Cardiac septum (tissue), 1 donor: ENCODE measurements at places on chromosomes 6 and 20. TPM values are rescaled to one million over a fixed set of nuclear protein-coding genes. Genes with fewer than 3 reads are reported as not detected.

DNA sequence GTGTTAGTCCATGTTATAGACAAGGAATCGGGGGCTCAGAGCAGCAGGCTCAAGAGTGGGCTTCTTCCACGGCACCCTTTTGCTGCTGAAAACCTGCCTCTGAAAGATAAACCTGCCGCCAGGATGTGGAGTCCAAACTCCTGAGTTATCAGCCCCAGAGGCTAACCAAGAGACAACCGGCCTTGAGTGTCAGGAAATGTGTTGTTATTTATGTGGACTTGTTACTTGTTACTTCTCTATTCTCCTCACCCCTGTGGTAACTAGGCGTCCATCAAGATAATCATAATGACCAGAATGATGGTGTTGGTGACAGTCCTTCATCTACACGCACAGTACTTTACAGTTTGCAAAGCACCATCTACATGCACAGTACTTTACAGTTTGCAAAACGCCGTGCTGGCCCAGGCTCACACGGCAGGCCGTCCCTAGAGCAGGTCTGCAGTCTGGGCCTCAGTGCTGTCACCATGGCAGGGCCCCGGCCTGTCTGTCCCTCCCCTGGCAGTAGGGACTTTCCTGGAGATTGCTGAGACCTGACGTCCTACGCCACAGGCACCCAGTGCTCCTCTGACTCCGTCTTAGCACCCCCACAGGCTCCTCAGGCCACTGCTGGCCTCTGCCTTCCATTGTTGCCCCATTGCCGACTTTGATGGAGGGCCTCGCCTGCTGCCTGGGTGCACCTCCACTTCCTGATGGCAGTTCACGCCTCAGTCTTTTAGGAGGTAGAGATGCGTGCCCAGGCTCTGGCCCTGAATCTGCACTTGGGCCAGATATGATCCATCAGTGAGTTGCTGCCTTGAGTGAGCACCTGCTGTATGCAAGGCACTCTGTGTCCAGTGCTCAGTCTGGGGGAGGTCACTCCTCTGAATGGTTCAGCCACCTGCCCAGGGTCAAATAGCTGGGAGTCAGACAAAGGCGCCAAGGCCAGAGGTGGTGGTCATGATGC is 9.1 kb upstream of the BPIFB4 start:
- no peak for DNase-seq

GRCh38 chr6:33826537-33826936 is 22.7 kb upstream of the MLN start:
- no peak for DNase-seq

- no peak for DNase-seq
Observed at GRCh38 chr6:167046861-167047495, 47.8 kb downstream of the CEP43 start.

The KIF13A gene
- 145 TPM for total RNA-seq

- DNase-seq: no peak
Observed at GRCh38 chr6:165913676-165914570, 250.9 kb upstream of the PDE10A start.

GRCh38 chr6:40807484-40807883 is 220.3 kb upstream of the LRFN2 start:
- DNase-seq: no peak

DNA sequence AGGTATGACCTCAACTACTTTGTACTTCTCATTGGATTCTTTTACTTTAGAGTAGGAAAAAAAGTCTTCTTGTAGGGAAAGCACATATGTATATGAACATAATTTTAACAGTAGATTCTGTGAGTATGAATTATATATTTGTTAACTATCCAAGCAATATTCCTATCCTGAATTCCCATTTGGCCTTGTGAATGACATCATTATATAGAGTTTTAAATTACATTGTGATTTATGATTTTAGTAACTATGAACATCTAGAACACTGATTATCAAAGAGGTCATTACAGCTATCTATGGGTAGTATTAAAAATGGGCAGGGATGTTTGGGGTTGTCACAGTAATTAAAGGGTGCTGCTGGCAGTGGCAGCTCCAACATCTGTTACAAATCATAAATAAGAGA is 163.9 kb upstream of the TFAP2D start:
- no peak for DNase-seq

The OR12D3 gene
- not detected for total RNA-seq

DNA sequence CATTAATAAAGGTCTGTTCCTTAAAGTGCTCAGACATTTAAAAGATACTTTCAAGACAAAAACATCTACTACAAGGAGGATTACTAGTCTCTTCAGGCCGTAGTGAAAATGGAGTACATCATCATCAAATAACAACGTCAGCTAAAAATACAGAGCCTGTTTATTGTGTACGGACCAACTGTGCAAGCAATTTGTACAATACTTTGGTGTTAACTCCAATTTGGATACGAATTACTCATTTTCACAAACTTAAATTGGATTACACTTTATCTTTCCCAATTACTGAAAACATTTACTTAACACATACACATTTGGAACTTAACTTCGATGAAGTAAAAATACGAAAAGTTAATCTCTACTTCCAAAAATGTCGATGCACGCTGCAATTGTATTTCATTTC is 802 bp downstream of the CYP39A1 start:
- no peak for DNase-seq

The SLC9A8 gene
- 7.2 TPM for total RNA-seq

The SLC17A2 gene
- total RNA-seq: not detected

GRCh38 chr20:45344168-45344860 is 3.9 kb downstream of the SDC4 start:
- no peak for DNase-seq

- DNase-seq: no peak
Observed at GRCh38 chr6:146974351-146974750, 229.9 kb upstream of the STXBP5 start.

DNA sequence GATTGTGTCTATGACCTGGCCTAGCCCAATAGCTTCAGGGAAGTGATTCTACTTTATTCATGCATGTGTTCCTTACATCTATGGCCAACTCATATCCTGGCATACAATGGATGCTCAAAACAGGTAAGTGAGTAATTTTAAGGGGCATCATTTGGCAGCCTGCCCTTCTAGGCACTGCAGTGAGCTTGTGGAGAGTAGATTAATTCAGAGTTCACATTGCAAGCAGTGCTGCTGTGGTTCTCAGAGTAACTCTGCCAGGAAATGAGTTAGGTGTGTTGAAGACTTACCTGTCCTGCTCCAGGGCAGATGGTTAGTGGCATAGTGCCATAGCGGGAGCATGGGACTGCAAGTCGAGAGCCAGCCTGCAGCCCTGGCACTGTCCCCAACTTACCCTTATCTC is 158.0 kb downstream of the SCP2D1 start:
- DNase-seq: no peak

DNA sequence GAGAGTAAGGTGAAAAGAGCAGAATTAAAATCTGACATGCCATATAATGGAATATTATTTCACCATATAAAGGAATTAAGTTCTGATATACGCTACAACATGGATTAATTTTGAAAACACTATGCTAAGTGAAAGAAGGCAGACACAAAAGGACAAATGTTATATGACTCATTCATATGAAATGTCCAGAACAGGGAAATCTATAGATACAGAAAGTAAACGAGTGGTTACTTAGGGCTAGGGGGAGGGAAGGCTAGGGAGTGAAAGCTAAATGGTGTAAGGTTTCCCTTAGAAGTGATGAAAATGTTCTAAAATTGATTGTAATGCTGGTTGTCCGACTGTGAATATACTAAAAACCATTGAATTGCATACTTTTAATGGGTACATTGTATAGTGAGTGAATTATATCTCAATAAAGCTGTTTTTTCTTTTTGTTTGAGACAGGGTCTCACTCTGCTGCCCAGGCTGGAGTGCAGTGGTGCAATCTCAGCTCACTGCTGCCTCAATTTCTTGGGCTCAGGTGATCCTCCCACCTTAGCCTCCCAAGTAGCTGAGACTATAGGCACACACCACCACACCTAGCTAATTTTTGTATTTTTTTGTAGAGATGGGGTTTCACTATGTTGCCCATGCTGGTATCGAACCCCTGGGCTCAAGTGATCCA is 8.2 kb downstream of the PRPH2 start:
- DNase-seq: no peak

DNA sequence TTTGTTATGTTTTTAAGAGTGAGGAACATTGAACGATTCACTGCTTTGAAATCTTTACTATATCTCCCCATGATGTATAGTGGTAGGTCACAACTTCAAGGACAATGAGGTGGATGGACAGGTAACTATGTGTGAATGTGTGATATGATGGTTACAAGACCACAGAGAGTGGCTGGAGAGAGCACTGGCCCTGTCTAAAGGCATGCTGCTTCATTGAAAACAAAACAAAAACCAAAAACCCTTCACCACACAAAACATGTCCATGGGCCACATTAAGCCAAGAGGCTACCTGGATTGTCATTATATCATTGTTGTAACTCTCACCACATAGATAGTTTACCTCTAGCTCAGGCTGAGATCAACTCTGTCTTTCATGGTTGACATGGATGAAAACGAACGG is 180.6 kb upstream of the TENT5A start:
- DNase-seq: no peak

The PRELID3B gene
- 41.4 TPM for total RNA-seq

The UNC5CL gene
- 1.0 TPM for total RNA-seq

GRCh38 chr6:88864359-88865054 is 98.9 kb downstream of the RNGTT start:
- no peak for DNase-seq

GRCh38 chr6:36694616-36695015 is 3.0 kb upstream of the RAB44 start:
- no peak for DNase-seq

- DNase-seq: no peak
Observed at GRCh38 chr6:159532155-159532554, 160.9 kb downstream of the SOD2 start.

DNA sequence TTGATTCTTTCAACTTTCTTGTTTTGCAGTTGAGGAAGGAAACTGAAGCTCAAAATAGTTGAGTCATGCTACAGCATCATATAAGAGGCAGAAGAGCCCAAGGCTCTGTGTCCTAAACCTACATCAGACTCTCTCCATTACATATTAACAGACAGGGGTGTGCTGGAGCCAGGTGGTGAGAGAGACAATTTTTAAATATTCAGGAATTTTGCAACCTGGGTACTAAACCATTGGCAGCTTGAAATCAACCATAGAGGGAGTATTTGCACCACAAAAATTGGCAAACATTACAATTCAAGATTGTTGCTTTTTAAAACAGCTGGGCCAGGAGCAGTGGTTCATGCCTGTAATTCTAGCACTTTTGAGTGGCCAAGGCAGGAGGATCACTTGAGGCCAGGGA is 65.8 kb upstream of the SOX4 start:
- DNase-seq: no peak

The PGC gene
- not detected for total RNA-seq

The TREM1 gene
- 2.6 TPM for total RNA-seq

The C6orf15 gene
- not detected for total RNA-seq

- DNase-seq: no peak
Observed at GRCh38 chr6:46053039-46053933, 37.6 kb upstream of the CLIC5 start.

GRCh38 chr20:18979132-18979531 is 165.5 kb downstream of the SCP2D1 start:
- DNase-seq: no peak

The SLC35F1 gene
- 7.7 TPM for total RNA-seq

- DNase-seq: no peak
Observed at GRCh38 chr6:14365393-14365792, 247.8 kb downstream of the CD83 start.

GRCh38 chr6:166244353-166245045 is 63.7 kb downstream of the PRR18 start:
- DNase-seq: no peak

The LPA gene
- not detected for total RNA-seq

GRCh38 chr20:51876313-51876940 is 74.1 kb upstream of the SALL4 start:
- DNase-seq: no peak

- no peak for DNase-seq
Observed at GRCh38 chr6:134105940-134106339, 53.5 kb upstream of the SLC2A12 start.

The SNAP25 gene
- total RNA-seq: 1.2 TPM

GRCh38 chr6:12208190-12208589 is 82.0 kb upstream of the EDN1 start:
- DNase-seq: peak; percentile 78

- DNase-seq: no peak
Observed at GRCh38 chr6:93343476-93343875, 75.9 kb downstream of the EPHA7 start.

The CST4 gene
- not detected for total RNA-seq

The CRISP2 gene
- total RNA-seq: not detected

- no peak for DNase-seq
Observed at GRCh38 chr6:43185391-43185985, 3.5 kb downstream of the CUL9 start.

- no peak for DNase-seq
Observed at GRCh38 chr6:165129086-165129485, 180.3 kb downstream of the C6orf118 start.

- no peak for DNase-seq
Observed at GRCh38 chr6:98241630-98242029, 592.7 kb upstream of the POU3F2 start.

DNA sequence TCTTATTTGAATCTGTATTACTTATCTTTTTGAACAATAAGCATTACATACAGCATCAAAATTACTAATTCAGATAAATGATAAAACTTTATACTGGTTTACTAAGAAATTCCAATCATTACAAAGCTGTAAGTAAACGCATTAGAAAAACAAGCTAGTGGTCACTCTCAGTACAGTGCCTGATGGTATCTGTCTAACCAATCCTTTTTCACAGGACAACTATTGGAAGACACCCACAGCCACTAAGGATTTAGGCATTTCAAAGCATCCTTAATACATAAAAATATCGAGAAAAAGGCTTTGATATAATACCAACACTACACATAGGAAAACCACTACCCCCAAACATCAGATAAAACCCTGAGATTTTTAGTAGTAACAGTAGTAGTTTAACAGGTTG is 2.6 kb downstream of the CD164 start:
- DNase-seq: no peak

GRCh38 chr6:6399568-6399967 is 79.1 kb upstream of the F13A1 start:
- DNase-seq: no peak

DNA sequence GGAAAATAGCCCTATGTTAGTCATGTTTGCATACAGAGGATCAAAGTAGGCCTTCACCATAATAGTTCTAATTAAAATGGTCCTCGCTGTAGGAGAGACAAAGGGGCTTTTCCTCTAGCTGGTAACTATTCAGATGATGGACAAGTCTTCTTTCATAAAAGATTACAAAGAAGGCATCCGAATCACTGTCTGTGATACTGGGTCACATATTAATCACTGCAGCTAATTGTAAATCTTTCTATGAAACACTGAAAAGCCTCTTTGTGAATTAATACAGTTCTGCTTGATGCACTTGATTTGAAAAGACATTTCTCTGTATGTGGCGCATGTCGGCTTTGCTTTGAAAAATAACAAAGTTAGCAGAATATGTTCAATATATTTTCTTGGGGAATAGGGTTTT is 520.8 kb downstream of the KIF16B start:
- DNase-seq: no peak

The ZBTB46 gene
- total RNA-seq: 17.4 TPM
